ENCODE measurements at places on chromosomes 16 and 17.

GRCh38 chr17:75878174-75878998 lies at the start of gene TRIM47:
TSS of gene TRIM47 (minus strand) at chr17:75878581. CDS start at chr17:75878548, 33 bp downstream.
- DNase-seq = no peak

DNA sequence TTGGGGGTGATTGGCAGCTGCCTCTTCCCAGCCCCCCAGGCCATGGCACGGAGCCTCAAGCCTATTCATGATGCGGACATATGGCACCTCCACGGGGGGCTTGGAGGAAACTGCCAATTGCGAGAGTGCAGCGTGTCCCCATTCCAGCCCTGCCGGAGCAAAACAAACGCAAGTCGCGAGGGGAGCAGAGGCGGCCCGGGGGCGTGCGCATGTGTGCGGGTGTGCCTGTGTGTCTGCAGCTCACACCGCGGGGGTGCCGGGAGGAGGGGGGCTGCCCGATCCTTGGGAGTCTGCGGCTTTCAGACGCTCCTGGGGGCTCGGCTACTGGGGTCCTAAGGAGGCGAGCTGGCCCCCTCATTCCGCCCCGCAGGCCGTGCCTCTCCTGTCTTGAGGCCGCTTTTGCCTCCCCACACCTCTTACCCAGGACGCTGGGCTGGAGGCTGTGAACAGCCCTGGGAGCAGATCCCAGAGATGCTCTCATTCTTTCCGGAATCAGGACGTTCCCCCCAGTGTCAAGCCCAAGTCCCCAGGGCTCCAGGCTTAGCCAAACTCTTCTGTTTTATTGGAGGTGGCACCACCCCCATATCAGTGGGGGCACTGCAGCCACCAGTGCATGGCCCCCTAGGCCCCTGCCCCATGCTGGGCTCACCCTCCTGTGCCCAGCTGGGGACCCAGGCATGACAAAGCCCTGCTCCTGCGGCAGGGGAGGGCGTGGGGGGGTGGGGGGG lies 29.1 kb downstream of the ENDOV start:
- no peak for DNase-seq

DNA sequence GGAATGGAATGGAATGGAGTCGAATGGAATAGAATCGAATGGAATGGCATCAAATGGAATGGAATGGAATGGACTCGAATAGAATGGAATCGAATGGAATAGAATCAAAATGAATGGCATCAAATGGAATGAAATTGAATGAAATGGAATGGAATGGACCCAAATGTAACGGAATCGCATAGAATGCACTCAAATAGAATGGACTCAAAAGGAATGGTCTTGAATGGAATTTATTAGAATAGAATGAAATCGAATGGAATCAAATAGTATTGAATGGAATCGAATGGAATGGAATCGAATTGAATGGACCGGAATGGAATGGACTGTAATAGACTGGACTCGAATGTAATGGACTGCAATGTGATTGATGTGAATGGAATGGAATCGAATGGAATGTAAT lies 501.4 kb upstream of the WSB1 start:
- DNase-seq = no peak

DNA sequence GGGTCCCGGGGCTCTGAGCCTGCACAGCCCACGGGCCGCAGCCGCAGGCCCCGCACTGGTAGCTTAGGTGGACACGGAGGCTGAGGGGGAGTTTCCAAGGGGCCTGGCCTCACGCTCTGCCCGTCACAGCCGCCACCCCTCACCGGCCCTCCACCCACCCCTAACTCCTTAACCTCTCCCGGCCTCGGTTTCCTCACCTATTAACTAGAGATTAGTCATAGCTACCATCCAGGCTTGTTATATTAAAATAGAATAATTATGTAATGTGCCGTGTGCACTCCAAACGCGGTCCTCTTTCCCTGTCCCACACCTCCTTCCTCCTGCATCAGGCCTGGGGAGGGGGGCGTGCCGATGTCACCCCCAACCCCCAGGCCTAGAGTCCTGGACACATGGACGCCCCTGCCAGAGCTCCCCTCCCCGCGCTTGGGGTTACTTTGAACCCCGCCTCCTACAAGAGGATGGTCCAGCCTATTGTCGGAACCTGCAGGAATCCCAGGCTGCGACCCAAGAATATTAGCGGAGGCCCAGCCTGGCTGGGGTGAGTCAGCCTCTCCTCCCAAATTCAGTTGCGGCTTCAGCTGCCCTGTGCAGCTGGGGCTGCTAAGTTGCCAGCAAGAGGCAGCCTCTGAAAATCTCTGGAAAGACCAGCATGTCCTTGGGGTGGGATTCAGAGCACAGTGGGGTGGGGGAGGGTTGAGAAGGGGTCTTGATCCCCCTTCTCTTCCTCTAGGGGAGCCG lies 17.3 kb downstream of the SOCS3 start:
- DNase-seq = no peak

DNA sequence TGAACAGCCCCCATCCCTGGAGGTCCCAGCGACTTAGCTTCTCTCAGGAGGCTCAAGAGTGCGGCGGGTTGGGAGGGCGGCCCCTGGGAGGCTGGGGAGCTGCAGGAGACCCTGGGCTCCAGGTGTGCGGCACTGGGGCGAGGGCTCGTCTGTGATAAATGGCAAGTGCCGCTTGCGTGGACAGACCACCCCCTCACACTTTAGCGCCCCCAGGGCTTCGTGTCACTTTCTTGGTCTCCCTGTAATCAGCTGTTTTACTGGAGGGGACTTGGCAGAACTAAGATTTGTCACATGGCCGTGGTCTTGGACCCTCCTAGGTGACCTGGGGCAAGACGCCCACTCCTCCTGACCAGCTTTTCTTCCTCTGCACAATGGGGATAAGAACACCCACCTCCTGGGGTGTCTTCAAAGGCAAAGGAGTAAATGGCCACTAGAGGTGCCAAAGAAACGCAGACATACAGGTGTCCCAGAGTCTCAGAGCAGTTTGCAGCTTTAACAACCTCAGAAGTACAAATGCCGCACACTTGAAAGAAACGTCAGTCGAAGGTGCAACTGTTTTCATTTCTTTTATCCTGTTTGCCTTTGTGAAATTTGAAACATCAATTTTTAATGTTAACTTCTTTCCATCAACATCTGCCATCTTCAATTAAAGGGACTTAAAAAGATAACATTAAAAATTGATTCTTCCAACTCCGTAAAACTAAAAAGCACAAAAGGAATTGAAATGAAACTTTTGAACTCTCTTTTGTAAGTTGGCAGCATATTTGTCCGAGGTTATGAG lies 946 bp downstream of the OSGIN1 start:
- DNase-seq = no peak

GRCh38 chr16:49353680-49354079 lies 19.9 kb upstream of the C16orf78 start:
- DNase-seq = no peak

- no peak for DNase-seq
These were observed 3.9 kb downstream of the HIRIP3 start for GRCh38 chr16:29991571-29991904.

DNA sequence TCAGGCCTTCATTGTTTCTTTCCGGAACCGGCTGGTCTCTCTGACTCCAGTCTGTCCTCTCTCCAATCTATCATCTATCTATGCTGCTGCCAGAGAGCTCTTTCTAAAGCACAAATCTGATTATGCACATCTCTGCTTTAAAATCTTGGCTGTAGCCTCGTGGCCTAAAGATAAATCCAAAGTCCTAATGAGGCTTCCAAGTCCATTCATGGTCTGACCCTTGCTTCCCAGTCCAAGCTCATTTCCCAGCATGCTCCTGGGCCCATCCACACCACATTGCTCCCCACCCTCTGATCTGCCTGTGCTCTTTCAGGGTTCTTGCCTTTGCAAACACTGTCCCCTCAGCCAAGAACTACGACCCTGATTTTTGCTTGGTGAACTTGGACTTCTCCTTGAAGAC lies 21.5 kb upstream of the PHB1 start:
- DNase-seq = no peak

DNA sequence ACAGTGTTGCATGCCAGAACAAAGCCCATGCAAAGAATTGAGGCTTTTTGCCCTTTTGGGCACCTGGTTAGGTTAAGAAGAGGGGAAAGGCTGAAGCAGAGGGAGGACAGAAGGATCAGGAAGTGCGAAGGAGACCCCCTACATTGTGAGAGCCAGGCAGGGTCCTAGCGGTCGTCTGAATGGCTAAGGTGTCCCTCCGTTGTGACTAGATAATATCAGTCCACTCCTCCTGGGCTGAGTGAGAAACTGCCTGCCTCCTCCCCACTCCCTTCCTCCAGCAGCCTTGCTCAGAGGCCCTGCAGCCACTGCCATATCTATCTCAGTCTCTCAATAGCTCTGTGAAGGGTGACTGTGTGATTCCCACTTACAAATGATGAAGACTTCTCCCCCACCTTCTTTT lies 75.1 kb downstream of the WSB1 start:
- DNase-seq = no peak

DNA sequence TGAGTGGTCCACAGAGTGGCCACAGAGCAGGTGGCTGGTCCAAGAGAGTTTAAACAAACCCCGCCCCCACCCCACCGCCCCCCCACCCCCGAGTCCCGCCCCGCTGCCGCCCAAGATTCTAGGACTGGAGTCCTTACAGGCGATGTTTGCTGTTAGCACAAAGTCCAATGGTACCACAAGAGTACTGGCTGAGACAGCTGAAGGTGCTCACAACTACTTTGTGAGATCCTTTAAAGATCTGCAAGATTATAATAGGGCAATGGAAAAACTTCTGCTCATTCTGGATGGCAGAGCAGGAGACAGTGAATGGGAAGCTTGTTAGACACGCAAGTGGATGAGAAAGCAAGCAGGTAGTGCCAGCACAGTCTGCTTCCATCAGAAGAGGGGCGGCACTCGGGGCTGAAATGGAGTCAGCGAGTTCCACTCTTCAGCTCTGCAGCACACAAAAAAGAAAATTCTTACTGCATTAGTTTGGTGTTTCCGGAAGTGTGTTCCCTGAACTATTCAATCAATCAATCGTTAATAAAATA lies 4.7 kb upstream of the TEKT3 start:
- no peak for DNase-seq

DNA sequence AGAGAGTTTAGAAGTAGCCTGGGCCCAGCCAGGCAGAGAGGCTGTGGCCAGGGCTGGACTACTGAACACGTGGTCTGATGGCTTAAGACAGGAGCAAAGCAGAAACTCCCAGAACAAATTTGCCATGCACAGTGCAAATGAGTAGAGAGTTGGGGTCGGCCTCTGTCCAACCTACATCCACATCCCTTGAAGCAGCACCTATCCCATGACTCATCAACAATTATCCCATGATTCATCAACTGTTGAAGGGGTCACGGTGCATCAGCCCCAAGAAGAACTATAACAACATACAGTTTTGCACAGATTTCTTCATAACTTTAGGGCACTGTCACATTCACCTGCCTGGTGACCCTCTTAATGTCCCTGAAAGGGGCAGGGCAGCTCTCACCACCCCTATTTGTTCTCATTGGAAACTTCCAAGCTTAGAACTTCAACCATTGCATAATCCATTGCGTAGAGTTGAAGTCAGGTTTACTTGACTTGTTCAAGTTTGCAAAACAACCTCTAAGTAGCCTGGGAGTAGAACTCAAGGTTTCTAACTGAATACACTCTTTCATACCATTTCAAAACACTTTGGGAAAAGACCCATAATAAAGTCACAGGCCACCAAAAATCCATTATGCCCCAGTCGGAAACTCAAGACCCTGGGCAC lies 235.2 kb upstream of the CDH5 start:
- DNase-seq = no peak

- peak; percentile 83 for DNase-seq
These were observed 40.1 kb downstream of the NOS2 start for GRCh38 chr17:27760069-27760885.

GRCh38 chr16:73095885-73096421 lies 48.0 kb upstream of the ZFHX3 start:
- peak; percentile 65 for DNase-seq

- DNase-seq = no peak
These were observed 17.5 kb upstream of the SPNS2 start for GRCh38 chr17:4480929-4481898.

- no peak for DNase-seq
These were observed 438.3 kb downstream of the NPIPA7 start for GRCh38 chr16:16817196-16817595.
